ENCODE measurements at places on chromosomes 5 and 9. TPM values are rescaled to one million over a fixed set of nuclear protein-coding genes. Genes with fewer than 3 reads are reported as not detected.

DNA sequence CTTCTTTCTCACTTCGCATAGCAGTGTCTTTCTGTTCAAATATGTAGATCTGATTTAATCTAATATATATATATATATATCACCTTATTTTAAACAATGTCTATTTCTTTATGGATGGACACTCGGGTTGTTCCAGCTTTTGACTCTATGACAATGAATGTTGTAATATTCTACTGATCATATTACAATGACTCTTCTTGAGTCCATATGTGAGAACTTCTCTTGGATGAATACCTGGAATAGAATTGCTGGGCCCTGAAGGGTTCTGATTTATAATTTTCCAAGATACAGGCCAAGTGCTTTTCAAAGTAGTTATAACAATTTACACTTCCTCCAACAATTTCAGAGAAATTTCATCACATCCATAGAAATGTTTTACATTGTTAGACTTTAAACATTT, 28.8 kb downstream of the NTRK2 start:
- peaks cover 21% of the 10 kb centered on the region for H3K27me3 ChIP-seq
- no peaks in the 10 kb centered on the region for H3K36me3 ChIP-seq
- no peak overlapping the region for H3K27ac ChIP-seq
- DNase-seq = no peak
- no peaks in the 10 kb centered on the region for H3K4me1 ChIP-seq

Gene N4BP3
- 1.8 TPM for total RNA-seq

DNA sequence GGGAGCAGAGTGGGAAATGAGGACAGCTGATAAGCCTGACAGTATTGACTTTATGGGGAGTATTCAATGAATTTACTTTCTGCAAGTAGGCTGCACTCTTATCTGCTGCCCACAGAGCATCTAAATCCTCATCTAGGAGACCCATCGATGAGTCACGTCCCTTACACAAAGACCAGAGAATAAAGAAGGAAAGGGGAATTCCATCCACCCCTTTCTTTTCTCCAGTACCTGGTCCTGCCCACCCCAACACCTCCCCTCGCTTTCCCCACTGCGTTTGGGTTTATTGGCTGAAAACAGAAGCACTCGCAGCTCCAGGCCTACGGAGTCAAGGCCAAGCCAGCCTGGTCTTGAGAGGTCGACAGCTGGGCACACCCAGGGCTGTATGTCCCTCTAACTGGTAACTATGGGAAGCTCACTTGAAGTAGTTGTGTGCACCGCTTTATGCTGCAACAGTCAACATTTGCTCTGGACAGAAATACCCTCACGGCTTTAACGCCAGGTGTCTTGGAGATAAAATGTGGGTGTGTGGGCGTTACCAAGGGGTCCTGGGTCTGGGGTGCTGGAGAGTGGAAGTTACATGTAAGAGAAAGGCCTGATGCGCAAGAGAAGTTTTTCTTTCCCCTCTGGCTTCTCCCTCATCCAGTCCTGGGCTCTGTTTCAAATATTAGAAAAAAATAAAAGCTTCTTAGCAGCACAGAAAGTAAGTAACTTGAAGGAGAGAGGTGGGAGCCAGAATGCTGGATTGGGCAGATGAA, 14.5 kb upstream of the TAL2 start:
- no peaks in the 10 kb centered on the region for H3K27me3 ChIP-seq
- no peaks in the 10 kb centered on the region for H3K36me3 ChIP-seq
- no peak overlapping the region for H3K4me3 ChIP-seq
- DNase-seq = no peak
- no peak overlapping the region for H3K27ac ChIP-seq

- no peak for DNase-seq
- H3K27me3 ChIP-seq = no peaks in the 10 kb centered on the region
- no peak overlapping the region for H3K27ac ChIP-seq
- peaks cover 24% of the 10 kb centered on the region for H3K36me3 ChIP-seq
Observed at GRCh38 chr5:69292306-69292705, 40.3 kb downstream of the CCDC125 start.

- no peak for DNase-seq
- H3K27me3 ChIP-seq = no peaks in the 10 kb centered on the region
- H3K36me3 ChIP-seq = peaks cover 45% of the 10 kb centered on the region
- no peaks in the 10 kb centered on the region for H3K4me1 ChIP-seq
Observed at GRCh38 chr9:122845116-122845515, 16.7 kb upstream of the PDCL start.

DNA sequence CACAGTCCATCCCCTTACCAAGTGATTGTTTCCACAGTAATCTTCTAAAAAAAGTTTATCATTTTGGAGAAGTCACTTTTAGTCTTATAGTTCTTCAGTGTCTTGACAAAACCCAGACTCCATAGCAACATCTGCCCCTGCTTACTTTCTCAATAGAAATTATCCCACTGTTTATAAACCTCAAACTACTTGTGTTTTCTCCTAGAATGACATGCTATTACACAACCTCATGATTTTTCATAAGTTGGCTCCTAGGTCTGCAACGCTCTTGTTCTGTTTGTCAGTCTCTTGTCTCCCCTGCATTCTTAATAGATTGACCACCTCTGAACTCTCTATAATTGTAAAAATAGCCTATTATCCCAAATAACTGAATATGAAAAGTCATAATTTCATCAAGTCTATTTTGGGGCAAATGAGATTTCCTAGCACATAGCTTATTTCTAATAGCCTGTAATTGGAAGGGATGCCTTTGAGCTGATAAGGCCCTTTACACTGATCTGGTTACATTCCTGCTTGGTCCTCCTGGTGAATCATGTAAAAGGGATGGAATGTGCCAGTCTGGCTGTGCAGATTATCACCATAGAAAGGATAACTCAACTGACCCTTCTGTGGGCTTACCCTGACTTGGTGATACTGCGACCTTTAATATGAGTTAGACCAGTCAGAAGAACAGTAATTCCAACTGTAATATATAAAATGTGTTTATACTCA, 69.6 kb downstream of the CHSY3 start:
- no peak overlapping the region for H3K27ac ChIP-seq
- H3K36me3 ChIP-seq = no peaks in the 10 kb centered on the region
- no peak overlapping the region for H3K4me3 ChIP-seq
- no peaks in the 10 kb centered on the region for H3K27me3 ChIP-seq
- no peak for DNase-seq

Gene FOXB2
- not detected for total RNA-seq

DNA sequence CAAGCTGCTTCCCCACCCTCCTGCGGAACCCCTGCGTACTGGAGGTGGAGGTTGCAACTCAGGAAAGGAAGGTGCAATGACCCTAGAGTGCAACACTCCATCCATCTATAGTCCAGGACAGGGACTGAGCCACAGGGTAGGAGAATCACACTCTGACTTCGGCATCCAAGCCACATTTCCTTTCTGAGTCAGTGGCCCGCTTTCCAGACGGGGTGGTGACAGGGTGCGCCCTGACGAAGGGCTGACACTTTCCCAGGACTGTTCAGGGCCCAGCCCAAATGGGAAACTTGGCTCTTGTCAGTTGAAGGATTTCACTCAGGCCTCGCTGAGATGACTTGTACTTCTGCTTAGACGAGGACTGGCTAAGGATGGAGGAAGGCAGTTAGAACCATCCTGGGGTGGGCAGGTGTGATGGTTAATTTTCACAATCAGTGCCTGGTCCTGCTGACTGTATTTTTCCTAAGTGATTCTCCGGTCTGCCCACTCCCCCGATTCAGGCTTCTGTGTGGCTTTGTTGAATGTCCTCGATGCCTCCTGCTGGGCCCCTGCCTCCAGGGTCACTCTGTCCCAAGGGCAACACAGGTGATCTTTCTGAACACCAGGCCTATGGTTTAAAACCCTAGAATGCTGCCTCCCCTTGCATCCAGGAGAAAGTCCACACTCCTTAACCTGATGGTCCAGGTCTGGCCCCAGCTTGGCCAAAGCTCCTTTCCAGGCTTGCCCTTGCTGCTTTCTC, 228.1 kb downstream of the FSTL4 start:
- H3K4me1 ChIP-seq = no peaks in the 10 kb centered on the region
- H3K36me3 ChIP-seq = no peaks in the 10 kb centered on the region
- no peak overlapping the region for H3K27ac ChIP-seq
- peaks cover 46% of the 10 kb centered on the region for H3K27me3 ChIP-seq

Gene JADE2
- total RNA-seq = 26.3 TPM

DNA sequence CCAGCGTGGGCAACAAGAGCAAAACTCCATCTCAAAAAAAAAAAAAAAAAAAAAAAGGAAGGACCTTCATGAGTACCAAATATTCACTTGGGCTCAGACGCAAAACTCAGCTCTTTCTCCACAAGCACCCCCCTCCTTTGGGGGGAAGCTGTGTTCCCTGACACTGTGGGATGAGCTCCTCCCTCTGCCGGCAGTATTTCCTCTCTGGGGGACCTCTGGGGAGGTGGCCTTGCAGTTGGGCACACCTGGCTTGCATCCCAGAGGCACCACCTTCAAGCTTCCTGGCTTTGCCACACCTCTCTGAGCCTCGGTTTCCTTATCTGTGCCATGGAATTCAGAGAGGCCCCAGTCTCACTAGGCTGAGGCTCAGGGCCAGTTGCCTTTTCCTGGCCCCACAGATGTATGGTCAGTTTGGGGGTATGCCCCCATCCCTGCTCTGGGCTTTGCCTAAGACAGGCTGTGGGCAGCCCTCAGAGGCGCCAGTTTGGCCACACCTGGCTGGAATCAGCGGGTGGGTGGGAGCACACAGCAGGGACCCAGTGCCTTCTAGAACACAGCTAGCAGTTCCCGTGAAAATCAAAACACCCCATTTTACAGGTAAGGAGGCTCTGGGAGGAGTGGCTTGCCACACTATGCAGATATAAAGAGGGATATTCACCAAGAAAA, 157.5 kb upstream of the IER5L start:
- DNase-seq = no peak
- H3K36me3 ChIP-seq = no peaks in the 10 kb centered on the region
- H3K27me3 ChIP-seq = no peaks in the 10 kb centered on the region
- peaks cover 54% of the 10 kb centered on the region for H3K4me1 ChIP-seq

- no peak overlapping the region for H3K27ac ChIP-seq
- no peak overlapping the region for H3K4me3 ChIP-seq
- H3K4me1 ChIP-seq = no peaks in the 10 kb centered on the region
Observed at GRCh38 chr5:12883395-12883794, 979.1 kb upstream of the CTNND2 start.

GRCh38 chr5:141703133-141703561, 21.1 kb upstream of the ARAP3 start:
- no peak for DNase-seq
- peaks cover 25% of the 10 kb centered on the region for H3K4me1 ChIP-seq
- peak overlapping the region; percentile 65 for H3K4me3 ChIP-seq
- no peak overlapping the region for H3K27ac ChIP-seq

Gene LOX
- total RNA-seq = 4.4 TPM

GRCh38 chr5:96143450-96143849, 181.8 kb upstream of the ELL2 start:
- no peak overlapping the region for H3K4me3 ChIP-seq
- no peak for DNase-seq
- H3K36me3 ChIP-seq = no peaks in the 10 kb centered on the region
- no peaks in the 10 kb centered on the region for H3K27me3 ChIP-seq
- no peak overlapping the region for H3K27ac ChIP-seq
- no peaks in the 10 kb centered on the region for H3K4me1 ChIP-seq

- H3K4me1 ChIP-seq = peaks cover 39% of the 10 kb centered on the region
- H3K4me3 ChIP-seq = no peak overlapping the region
- H3K36me3 ChIP-seq = peaks cover 89% of the 10 kb centered on the region
- no peaks in the 10 kb centered on the region for H3K27me3 ChIP-seq
Observed at GRCh38 chr9:98010445-98010844, 27.3 kb downstream of the ANP32B start.

- no peaks in the 10 kb centered on the region for H3K4me1 ChIP-seq
- no peaks in the 10 kb centered on the region for H3K27me3 ChIP-seq
Observed at GRCh38 chr9:15670894-15671293, 118.1 kb downstream of the CCDC171 start.

Gene ST8SIA4
- total RNA-seq = 3.2 TPM

- H3K4me1 ChIP-seq = no peaks in the 10 kb centered on the region
- no peak overlapping the region for H3K4me3 ChIP-seq
- H3K36me3 ChIP-seq = no peaks in the 10 kb centered on the region
- H3K27ac ChIP-seq = no peak overlapping the region
Observed at GRCh38 chr5:55907927-55908326, 56.8 kb downstream of the IL31RA start.

DNA sequence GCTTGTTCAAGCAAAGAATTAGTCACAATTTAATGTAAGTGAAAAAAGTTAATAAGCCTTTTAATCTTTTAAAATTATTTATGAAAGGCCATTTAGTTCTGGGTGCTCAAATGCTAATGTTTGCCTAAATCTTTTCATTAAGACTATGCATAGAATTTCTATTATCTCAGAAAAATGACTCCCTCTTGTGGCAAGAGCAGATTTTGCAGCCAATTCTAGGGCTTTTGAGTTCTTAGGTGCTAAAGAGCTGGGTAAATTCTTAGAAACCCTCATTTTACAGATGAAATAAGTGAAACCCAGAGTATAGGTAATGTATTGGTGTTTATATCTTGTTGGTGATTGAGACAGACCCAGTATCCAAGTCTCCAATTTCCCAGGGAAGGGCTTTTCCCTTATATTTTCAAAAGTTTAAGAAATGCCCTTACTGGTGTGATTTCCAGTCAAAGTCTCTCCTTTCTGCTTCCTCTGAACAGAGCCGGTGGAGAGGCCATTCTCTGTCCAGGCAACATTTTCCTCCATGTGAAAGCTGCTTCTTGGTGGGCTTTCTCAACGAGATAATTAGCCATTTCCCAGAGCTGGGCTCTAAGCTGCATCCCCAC, 24.1 kb upstream of the PCSK5 start:
- no peaks in the 10 kb centered on the region for H3K4me1 ChIP-seq
- DNase-seq = no peak
- H3K36me3 ChIP-seq = no peaks in the 10 kb centered on the region
- no peak overlapping the region for H3K27ac ChIP-seq

GRCh38 chr9:109868722-109869121, 88.7 kb downstream of the PALM2AKAP2 start:
- no peaks in the 10 kb centered on the region for H3K27me3 ChIP-seq
- H3K4me1 ChIP-seq = peaks cover 46% of the 10 kb centered on the region
- no peaks in the 10 kb centered on the region for H3K36me3 ChIP-seq
- peak overlapping the region; percentile 92 for H3K27ac ChIP-seq
- H3K4me3 ChIP-seq = peak overlapping the region; percentile 58

- H3K27me3 ChIP-seq = peaks cover 26% of the 10 kb centered on the region
- DNase-seq = no peak
- no peaks in the 10 kb centered on the region for H3K36me3 ChIP-seq
Observed at GRCh38 chr5:169296419-169297143, 4.4 kb downstream of the SLIT3 start.

Gene OR1Q1
- total RNA-seq = not detected

- H3K4me3 ChIP-seq = no peak overlapping the region
- peaks cover 65% of the 10 kb centered on the region for H3K27me3 ChIP-seq
- H3K36me3 ChIP-seq = no peaks in the 10 kb centered on the region
Observed at GRCh38 chr5:135136546-135136945, 102.5 kb upstream of the PITX1 start.

Gene IDNK
- 3.5 TPM for total RNA-seq

DNA sequence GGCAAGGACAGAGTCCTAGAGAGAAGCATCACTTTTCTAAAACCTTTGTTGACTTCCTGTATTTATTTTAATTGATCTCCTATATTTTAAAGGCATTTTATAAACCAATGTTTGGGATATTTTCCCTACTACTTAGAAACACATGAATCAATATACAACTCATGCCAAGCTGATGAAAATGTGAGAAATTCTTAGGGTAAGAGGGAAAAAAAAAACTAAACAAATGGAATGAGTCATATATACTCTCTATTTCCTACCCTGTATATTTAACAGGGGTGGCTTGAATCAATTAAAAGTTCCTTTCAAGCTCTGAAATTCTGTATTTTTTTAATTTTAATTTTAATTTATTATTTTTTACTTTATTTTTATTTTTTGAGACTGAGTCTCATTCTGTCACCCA, 19.6 kb downstream of the BAAT start:
- H3K36me3 ChIP-seq = no peaks in the 10 kb centered on the region
- no peak overlapping the region for H3K27ac ChIP-seq
- no peaks in the 10 kb centered on the region for H3K4me1 ChIP-seq
- no peak overlapping the region for H3K4me3 ChIP-seq
- no peak for DNase-seq

GRCh38 chr9:93031629-93032430, 26.7 kb upstream of the SUSD3 start:
- no peak for DNase-seq
- H3K36me3 ChIP-seq = no peaks in the 10 kb centered on the region
- H3K27me3 ChIP-seq = peaks cover 21% of the 10 kb centered on the region
- H3K27ac ChIP-seq = no peak overlapping the region
